ENCODE measurements at places on chromosomes 6 and 20. TPM values are rescaled to one million over a fixed set of nuclear protein-coding genes. Genes with fewer than 3 reads are reported as not detected.

GRCh38 chr6:73803562-73804241 lies 107.7 kb downstream of the CD109 start:
- DNase-seq: no peak

DNA sequence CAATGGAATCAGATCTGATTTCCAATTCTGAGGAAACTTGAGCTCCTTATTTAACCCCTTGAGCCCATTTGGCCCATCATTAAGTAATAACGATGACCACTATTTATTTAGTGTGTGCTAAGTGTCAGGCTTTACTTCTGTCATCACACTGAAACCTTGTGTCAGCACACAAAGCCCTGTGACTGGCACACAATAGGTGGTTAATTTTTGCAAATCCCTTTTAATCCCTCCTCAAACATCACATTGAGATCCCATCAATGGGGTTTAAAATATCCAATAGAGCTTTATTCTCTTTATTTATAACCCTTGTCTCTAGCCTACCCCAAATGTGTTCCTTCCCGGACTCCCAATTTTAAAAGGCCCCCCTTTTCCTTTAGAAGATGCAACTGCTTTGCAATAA lies 656.8 kb upstream of the CHD6 start:
- DNase-seq: no peak

The CENPW gene
- 1.2 TPM for total RNA-seq

The THEMIS gene
- total RNA-seq: 0.22 TPM

DNA sequence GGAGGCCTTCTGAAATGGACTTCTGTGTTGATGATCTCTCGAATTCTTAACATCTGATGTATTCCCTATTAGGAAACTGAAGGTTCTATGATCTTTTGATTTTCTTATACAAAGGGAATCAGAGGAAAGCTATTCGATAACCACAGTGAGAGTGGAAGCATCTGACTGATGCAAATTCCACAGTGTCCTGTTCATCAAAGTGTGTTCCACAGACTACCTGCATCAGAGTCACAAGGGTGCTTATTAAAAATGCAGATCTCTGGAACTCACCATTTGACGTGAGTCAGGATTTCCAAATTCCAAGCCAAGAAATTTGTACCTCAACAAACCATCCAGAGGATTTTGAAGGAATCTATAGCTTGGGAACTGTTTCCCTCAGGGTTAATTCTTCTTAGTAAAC lies 4.4 kb upstream of the MEP1A start:
- no peak for DNase-seq
